ENCODE measurements at places on chromosomes 5 and 9.

- DNase-seq: peak; percentile 39
Measured at GRCh38 chr9:91758491-91758981, 191.5 kb downstream of the ROR2 start.

GRCh38 chr5:124606093-124606492, 140.3 kb downstream of the ZNF608 start:
- DNase-seq: no peak

- DNase-seq: no peak
Measured at GRCh38 chr5:100723229-100723628, 179.9 kb downstream of the ST8SIA4 start.

DNA sequence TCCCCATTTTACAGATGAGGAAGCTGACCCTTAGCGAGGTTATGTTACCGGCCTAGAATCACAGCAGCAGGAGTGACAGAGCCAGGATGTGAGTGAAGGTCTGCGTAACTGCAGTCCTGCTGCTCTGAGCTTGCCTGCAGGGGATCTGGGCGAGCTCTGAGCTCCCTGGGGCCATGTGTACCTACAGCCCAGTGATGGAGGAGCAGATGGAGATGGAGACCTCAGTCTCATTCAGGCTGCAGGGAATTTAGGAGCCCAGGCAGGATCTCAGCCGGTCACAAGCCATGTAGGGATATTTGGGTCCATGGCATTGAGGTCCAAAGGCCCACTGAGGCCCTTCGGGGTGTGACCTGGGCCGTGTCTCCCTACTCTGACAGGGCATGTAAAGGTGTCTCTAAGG, 170.6 kb downstream of the CACNA1B start:
- no peak for DNase-seq

GRCh38 chr5:80208381-80208780, 47.5 kb downstream of the SERINC5 start:
- no peak for DNase-seq

GRCh38 chr5:94694671-94695070, 76.2 kb downstream of the SLF1 start:
- no peak for DNase-seq

- no peak for DNase-seq
Measured at GRCh38 chr9:89574309-89574708, 30.5 kb upstream of the GADD45G start.

DNA sequence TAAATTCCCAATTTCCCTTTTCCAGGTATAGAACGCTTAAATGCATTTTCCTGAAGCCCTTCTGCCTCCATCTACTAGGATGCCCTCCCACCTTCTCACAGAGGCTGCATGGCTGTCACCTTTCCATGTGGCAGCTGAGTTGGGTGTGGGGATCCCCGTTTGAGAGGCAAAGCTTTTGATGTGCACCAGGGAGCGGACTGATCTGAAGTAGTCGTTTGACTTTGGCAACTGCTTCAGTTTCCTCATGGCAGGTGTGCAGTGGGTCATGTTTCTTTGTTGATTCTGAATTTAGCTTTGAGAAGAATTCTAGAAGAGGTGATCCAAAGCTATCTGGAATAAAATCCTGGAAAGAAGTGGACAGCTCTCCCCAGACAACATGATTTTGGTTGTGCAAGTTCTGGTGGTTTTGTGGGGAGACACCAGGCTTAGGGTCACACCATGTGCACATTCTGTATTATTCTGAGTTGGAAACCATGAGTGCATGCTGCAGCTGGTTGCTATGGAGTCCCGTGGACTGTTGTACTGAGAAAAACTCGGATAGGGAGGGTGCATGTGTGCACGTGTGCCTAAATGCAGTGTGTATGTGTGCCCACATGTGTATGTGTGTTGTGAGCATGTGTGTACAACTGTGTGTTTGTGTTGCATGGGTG, 63.5 kb downstream of the GADD45G start:
- DNase-seq: no peak

DNA sequence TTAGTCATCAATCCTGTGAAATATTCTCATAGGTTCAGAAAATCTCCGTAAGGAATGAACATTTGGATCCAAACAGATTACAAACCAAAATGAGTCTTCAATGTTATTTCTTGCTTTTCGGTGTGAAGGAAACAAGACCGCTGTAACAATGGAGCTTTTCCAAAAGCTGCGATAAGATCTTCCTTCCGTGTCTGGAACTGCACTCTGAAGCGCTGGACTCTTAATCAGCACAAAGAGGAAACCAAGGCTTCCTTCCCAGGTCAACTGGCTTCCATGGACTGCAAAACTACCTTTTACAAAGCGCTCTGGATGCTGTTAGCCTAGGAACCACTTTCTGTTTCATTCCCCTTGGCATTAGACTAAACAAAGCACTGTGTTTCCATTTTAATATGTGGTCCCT, 137.9 kb upstream of the BASP1 start:
- DNase-seq: no peak

DNA sequence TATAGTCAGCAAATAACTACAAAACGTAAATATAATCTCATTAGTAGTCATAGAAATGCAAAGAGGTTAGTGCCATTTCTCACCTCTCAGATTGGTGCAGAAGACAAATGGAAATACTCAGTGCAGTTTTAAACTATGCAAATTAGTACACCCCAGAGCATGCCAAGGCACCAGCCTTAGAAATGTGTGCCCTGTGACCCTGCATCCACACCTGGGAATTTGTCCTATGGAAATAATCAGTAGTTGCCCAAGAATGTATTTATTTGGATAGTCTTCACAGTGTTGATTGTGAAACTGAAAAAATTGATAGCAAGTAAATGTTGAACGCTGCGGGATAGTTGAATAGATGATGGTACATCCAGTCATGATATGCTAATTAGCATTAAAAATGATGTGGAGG, 152.7 kb downstream of the KDM4C start:
- no peak for DNase-seq

DNA sequence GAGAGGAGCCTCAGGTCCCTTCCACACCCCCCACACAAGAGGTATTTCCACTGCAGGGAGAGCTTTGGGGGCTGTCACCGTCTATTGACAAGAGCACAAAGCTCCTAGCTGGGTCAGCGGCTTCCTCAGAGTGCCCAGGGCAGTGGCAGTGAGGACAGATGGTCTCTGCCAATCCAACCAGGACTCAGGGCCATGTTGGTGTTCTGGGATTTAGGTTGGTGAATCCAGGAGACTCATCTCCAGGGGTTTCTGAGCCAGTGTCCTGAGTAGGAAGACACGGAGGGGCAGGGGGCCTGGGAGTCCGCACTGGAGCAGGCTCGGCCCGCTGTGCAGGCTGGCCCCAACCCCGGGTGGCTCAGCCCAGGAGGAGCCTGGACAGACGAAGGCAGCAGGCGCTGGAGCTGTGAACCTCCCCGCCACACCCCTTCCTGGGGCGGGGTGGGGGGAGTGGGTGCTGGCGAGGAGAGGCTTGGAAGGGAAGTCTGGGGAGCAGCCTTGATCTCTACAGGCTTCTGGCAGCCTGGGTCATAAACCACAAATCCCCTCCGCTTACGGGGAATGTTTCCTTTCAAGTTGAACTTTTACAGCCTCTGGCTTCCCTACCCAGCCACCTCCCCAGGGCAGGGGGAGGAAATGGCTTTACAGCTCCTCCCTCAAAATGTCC, 19.6 kb downstream of the CRB2 start:
- DNase-seq: peak; percentile 93

DNA sequence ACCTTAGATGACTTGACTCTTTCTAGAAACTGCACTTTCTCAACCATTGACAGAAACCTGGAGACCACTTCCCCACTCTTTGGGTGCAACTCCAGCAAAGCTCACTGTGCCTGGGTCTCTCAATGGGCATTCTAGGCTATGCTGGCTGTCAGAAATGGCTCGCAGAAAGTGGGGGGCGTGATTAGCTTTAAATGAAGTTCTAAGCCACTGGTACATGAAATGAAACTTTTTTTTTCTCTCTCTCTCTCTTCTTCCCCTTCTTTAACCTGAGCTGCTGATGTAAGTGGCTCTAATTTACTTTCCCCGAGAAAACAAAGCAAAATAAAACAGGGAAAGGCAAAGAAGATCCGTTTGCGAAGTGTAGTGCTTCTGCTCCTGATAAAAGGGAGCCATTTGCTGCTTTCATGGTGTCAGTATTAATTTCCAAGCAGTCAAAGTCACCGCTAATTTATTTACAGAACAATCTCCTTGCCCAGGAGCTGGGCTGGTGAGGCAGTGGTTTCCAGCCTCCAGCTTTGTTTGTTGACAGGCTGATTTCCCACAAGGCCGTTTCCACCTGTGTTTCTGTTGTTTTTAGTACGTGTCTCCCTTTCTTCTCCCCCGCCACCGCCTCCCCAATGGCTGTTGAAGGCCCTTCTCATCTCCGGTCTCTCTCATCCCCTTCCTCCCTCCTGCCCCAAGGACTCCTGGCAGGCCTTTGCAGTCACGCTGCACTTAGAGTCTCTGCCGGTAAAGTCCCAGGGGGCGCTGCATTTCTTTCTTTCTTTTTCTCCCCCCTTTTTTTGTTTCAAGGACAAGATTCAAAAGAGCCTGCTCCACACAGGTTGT, 422.9 kb downstream of the EBF1 start:
- no peak for DNase-seq

DNA sequence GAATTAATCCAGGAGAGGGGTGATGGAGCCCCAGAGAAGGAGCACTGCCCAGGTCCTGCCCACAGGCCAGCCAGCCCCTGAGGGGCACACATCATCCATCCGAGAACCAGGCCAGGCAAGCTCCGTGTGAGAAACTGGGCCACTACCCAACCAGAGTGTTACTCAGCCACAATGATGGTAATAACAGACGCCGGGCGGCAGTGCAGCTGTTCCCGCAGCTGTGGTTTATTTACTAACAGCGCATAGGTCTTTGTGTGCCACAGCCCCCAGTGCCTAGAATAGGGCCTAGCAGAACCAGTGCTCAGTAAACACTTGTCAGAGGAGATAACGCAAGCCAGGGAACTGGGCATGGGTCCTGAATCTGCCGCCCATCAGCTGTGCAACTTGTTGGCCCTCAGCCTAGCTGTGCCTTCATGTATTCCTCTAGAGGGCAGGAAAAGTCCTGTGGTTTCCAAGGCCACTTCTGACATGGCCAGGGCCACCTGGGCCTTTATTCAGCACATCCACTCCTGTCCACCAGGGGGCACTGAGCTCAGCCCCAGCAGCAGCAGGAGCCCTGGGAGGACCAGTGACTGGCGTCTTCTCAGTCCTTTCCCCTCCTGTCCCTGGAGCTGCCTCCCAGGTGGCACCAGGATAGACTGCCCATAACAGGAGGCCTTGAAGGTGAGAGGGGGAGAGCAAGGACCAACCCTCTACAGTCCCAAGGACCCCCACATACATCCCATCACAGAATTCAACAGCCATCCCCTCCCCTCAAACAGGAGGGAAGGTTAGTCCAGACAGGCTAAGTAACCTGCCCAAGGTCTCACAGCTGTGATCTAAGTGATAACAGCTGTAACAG, 2.1 kb downstream of the MXD3 start:
- peak; percentile 84 for DNase-seq
